Stimulated activated effector memory CD8-positive, alpha-beta T cell treated with anti-CD3 and anti-CD28 coated beads, Interleukin-12 subunit alpha, Interleukin-12 subunit beta, amount 100 ng/mL, for 72 hours (primary cell): ENCODE measurements at places on chromosomes 5 and 9.

GRCh38 chr5:150143350-150144245 lies 12.0 kb downstream of the PDGFRB start:
- DNase-seq, result no peak

DNA sequence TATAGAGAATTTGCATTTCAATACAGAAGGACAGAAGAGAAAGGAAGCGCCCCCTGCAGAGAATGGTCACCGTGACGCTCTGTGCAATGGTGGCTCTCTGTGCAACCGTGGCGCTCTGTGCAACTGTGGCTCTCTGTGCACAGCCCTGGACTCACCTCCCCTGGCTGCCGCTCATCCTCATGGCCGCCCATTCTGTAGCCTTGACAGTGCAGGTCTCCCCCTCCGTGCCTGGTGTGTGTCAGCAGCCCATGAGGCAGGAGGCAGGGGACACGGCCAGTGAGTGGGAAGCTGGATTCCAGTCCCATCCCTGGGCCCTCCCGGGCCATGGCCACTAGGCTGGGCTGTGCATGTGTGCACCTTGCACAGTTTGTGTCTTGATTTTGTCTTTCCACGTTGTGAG lies 12.0 kb downstream of the EXOC3 start:
- no peak for DNase-seq

- DNase-seq, result no peak
These were observed 93.4 kb upstream of the CLINT1 start for GRCh38 chr5:157952374-157952685.

DNA sequence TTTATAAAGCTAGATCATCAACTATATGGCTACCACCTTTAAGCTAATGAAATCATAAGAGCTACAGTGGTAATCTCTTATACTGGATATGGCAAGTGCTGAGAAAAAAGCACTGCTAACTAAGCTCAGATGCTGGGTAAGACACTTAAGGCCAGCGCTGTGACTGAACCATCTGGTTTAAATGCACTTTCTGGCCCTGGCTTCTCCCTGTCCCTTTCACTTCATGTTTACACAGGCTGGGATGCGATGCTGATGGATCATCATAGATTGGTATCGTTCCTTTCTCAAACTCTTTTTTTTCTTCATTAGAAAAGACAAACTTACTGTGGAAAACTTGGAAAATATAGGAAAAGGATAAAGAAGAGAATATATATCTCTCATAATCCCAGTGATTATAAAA lies 52.3 kb downstream of the KIF24 start:
- DNase-seq, result no peak

DNA sequence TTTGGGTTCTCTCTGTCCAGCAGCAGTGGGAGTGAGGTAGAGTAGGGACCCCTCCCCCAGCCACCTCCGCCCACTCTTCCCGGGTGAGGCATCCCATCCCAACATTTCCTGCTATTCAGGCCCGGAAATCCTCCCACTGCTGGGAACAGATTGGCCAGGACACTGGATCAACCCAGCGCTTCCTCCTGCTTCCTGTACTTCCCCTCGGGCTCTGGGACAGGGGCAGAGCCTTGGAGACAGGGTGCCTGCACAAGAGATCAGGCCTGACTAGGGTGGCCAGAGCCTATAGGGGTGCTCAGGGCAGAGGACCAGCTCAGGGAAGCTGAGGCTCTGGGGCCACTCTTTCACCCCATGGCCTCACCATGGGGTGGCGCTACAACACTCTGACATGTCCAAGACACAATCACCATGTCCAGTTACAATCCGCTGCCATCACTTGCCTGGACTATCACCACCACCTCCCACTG lies 14.5 kb downstream of the SH2D3C start:
- DNase-seq, result no peak

DNA sequence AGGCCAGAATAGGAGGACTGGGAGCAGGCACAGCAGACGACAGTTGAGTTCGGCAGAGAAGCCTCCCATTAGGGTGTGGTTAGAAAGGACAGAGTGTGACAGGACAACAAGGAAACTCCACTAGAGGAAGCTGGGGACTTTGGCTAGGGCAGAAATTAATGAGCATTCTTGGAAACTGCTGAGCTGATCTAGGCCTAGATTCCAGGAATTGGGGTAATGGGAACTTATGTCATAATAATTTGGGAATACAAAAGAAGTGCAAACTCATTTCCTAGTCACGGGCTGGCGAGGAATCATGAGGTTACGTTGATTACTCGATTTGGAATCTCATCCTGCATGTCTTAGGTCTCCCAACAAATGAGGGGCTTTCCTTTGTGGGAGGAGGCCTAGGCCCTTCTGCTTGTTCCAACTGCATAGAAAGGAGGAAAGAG lies 144.6 kb upstream of the RPS23 start:
- no peak for DNase-seq

GRCh38 chr5:102638912-102639652 lies 116.0 kb upstream of the PAM start:
- DNase-seq, result no peak

DNA sequence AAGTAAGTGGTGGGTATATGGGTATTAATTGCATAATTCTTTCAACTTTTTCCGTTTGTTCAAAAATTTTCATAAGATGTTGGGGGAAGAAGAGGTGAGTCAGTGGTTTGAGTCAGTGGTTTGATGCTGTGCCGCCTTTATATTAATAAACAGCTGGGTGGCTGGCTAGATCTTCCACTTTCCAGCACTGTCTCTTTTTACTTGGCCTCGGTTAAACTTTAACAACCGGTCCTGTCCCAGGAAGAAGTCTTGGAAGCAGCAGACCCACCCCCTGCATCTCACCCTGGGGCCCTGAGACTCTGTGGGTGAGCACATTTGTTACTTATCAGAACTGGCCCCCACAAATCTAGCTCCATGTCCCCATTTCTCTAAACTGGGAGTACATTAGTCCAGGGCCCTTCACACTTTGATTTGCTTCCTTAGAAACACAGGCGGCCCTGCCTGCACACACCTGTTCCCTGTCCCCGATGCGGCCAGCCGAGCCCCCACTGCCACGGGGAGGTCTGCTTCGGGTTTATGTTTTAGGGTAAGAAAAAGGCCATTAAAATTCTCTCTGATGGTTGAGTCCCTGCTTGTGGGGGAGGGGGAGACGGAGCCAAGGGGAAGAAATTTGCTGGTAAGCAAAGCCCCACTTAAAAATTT lies 90.7 kb downstream of the PTCH1 start:
- peak; percentile 34 for DNase-seq

GRCh38 chr5:128036950-128037349 lies 46.6 kb upstream of the SLC12A2 start:
- DNase-seq, result no peak

- no peak for DNase-seq
These were observed 138.4 kb downstream of the MAPKAP1 start for GRCh38 chr9:125568621-125569020.

- no peak for DNase-seq
These were observed 234.8 kb downstream of the PIK3R1 start for GRCh38 chr5:68450245-68450852.

DNA sequence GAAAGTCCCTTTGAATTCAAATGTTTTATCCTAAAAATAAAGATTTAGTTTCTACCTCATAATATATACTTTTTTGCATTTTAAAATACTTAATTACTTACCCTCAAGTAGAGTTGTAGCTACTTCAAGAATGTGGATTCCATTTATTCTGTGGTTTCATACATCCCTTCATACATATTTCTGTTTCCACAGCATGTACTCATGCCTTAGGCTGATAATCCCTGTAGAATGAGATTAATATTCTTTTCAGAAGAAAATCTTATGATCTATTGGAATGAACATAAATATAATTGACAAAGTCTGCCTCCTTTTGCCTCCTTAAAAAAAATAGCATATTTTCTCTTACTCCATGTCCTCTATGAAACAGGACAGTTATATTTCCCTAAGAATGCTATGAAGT lies 465.7 kb downstream of the DTWD2 start:
- DNase-seq, result no peak

DNA sequence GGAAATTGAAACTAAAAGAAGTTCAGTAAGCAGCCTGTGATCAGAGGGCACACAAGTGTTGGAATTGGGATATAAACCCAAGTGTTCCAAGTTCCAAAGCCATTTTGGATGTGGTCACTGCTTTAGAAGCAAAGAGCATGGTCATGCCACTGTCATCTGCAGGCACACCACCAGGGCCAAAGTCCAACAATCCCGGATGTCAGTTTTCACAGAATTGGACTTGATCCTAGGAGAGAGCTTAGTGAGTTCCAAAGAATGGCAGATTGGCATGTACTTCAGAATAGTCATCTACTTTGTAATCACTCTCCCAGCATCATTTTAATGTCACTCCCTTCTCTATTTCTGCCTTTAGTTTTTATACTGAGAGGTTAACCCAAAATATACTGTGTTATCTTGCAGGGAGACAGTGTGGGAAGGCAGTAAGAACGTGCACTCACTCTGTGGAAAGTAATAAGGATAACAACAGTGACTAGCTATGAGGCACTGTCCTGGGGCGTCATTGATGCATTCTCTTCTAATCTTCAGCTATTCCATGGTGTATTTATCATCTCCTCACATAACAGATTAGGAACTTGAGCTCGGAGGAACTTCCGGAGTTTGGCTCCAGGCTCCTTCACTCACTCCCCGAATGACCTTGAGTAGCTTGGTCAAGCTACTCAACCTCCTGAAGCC lies 388.0 kb downstream of the ACTL7B start:
- DNase-seq, result no peak

- no peak for DNase-seq
These were observed 10.4 kb downstream of the SWI5 start for GRCh38 chr9:128286440-128286839.

GRCh38 chr5:141709699-141710267 lies 27.8 kb upstream of the ARAP3 start:
- DNase-seq, result no peak

- no peak for DNase-seq
These were observed 881 bp downstream of the TNFAIP8 start for GRCh38 chr5:119356612-119357188.

DNA sequence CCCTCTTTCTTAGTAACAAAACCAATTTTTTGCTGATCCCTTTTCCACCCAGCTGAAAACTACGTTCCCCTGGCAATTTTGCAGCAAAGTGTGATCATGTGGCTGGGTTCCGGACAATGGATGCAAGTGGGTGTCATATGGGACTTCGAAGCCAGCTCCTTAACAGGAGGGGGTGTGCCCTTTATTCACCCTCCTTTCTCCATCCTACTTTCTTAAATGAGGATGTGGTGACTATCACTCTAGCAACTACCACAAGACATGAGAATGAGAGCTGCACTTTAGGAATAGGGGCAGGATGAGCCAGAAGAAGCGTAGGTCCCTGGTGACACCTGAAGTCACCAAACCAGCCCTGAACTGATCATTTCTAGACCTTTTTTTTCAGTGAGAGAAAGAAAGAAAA lies 58.9 kb downstream of the IRF1 start:
- DNase-seq, result no peak

DNA sequence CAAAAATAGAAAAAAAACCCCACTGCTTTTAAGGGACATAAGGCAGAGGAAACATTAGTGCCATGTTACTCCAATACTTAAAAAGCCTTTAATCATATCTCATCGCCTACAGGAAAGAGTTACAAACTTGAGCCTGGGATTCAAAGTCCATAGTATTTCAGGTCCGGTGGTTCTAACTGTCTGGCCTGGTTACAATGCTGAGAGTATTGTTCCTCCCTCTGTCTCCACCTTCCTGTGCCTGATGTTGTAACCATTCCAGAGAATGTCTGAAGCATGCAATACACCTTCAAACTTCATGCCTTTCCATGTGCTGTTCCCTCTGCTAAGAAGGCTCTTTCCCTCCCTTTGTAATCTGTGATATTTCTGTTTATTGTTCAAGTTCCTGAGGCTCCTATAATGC lies 41.6 kb upstream of the SLC36A2 start:
- DNase-seq, result no peak

GRCh38 chr9:115671236-115671962 lies 482.2 kb upstream of the PAPPA start:
- DNase-seq, result no peak

GRCh38 chr9:21728781-21729180 lies 73.7 kb upstream of the MTAP start:
- no peak for DNase-seq

GRCh38 chr5:90983148-90983547 lies 400.0 kb downstream of the ARRDC3 start:
- no peak for DNase-seq

DNA sequence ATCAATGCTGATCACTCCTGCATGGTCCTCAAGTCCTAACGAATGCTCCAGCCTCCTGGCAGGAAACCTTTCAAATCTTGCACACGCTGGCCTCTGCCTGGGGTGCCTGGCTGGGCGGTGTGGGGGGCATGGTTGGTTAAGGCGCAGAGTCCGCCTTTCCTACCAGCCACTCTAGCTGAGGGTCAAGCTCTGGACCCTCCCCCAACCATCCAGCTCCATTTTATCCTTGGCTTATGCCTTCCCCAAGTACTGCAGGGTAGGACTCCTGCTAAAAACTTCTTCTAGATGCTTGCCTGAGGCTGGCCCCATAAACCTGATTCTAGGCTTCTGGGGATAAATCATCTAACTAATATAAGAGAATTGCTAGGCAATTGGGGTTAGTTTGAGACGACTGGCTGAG lies 808 bp upstream of the MVB12B start:
- DNase-seq, result no peak

DNA sequence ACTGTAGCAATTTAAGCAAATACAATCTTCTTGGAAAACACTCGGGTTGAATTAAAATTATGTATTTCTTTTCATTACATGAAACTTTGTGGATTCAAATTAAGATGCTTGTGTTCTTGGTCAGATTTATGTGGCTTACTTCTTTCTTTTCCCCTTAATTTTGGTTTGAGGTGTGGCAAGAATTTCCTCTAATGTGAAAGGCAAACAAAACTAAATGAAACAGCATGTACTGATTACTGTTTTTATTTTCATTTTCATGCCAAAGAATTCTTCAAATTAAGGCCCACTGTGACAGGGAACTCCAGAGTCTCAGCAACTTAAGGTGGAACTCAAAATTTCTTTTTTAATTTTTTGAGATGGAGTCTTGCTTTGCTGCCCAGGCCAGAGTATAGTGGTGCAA lies at the start of gene OMD:
Gene OMD, minus strand, starts transcription at position 132 of the 400 bp plus-strand sequence. CDS start 6,913 bp downstream, outside the sequence.
- DNase-seq, result no peak

DNA sequence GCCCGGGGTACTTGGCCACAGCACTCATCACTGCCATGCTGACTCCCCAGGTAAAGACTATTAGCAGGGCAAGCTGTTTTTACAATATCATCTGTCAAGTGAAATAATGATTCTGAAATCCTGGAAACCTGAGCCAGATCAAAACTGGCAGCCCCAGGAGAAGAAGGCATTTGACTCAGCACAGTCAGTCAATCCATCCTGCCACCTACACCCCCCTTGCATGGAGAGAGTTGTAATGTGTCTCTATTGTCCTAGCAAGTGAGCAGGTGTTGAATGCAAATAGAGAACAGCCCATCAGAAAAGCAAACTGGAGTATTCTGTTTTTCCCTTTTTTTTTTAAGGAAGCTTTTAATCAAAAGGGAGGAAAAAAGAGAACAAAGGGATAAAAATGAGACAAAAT lies 291.2 kb downstream of the BRINP1 start:
- DNase-seq, result no peak

DNA sequence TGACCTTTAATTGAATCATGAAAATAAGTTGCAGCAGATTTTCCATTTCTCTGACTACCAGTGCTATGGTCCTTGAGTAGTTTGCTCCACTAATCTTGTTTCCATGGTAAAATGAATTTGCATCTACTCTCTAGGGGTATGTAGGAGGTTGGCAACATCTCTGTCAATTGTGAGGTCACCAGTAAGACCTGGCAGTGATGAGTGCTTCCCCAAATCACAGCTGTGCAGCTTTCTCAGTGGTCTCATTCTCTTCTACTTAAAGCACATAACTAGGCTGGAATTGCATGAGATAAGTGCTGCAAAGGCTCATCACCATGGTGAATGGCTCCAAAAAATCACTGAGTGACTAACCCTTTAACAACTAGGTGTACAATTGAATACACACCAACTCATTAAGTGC lies 36.3 kb downstream of the ADAMTS19 start:
- DNase-seq, result no peak

- DNase-seq, result no peak
These were observed 576.9 kb downstream of the BNC2 start for GRCh38 chr9:16293610-16294009.
